ENCODE measurements at places on chromosomes 3 and 15.

DNA sequence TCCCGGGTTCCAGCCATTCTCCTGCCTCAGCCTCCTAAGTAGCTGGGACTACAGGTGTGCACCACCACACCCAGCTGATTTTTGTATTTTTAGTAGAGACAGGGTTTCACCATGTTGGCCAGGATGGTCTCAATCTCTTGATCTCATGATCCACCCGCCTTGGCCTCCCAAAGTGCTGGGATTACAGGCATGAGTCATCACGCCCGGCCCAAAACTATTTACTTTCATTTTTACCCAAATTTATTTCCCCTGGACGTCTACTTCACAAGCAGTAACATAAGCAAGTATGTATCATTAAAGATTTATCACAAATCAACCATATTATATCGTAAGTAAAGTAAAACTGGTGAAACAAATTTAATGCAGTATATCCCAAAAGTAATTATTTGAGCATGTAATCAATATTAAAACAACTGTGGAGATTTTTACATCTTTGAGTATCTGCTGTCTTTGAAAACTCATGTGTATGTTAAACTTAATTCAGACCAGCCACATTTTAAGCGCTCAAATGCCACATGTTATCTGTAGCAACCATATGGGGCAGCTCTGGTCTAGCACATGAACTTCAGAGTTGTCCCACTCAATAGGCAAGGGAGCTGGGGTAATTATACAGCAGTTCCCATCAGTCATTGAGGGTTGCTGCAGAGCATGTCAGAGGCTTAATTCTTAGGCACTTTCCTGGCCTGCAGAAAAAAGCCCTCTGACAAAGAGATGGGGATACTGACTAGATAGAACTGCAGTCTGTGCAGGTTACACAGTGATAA, 185.7 kb upstream of the CTDSPL start:
- no peak for DNase-seq

DNA sequence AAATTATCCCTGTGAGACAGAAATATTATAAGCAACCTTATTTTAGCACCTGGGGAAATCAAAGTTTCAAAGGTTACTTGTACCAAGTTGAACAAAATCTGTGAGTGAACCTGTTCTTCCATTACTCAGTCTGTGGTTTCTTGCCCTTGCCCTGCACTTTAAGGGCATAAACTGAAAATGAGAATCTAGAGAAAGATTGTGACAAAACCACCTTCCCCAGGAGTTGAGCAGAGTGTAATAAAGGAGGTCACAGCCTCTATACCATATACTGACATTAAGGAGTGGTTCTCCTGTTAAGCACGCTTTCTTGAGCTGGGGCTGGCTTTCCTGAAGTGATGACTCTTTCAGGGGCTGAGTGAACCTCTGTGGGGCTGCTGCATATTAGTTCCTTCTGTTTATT, 143.4 kb downstream of the PDCD6IP start:
- DNase-seq = no peak

- DNase-seq = no peak
These were observed 30.1 kb upstream of the MANF start for GRCh38 chr3:51354731-51355615.

- no peak for DNase-seq
These were observed 24.1 kb downstream of the ALS2CL start for GRCh38 chr3:46669191-46669999.

DNA sequence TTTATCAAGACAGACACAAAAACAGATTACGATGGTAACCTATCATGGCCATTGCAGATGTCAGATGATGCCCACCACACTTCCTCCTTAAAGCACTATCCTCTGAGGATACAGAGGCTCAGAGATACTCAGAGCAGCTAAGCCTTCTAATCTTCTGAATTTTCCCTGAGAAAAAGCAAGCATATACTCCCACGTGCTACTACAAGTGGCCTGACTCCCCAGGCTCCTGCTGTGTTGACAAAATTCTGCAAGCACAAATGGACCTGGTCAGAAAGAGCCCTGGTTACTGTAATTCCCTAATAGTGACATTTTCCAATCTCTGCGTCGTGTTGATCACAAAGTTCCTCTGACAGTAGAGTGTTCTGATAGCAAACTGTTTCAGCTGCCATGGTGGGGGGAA, 207.1 kb downstream of the KCNMB2 start:
- no peak for DNase-seq

- no peak for DNase-seq
These were observed 78.0 kb downstream of the FSIP1 start for GRCh38 chr15:39704689-39705088.

GRCh38 chr3:58202917-58203360, 7.8 kb downstream of the DNASE1L3 start:
- no peak for DNase-seq

GRCh38 chr15:49438962-49439631, 16.1 kb downstream of the FGF7 start:
- DNase-seq = no peak

- no peak for DNase-seq
These were observed 226.0 kb upstream of the CHRM5 start for GRCh38 chr15:33742306-33742705.

DNA sequence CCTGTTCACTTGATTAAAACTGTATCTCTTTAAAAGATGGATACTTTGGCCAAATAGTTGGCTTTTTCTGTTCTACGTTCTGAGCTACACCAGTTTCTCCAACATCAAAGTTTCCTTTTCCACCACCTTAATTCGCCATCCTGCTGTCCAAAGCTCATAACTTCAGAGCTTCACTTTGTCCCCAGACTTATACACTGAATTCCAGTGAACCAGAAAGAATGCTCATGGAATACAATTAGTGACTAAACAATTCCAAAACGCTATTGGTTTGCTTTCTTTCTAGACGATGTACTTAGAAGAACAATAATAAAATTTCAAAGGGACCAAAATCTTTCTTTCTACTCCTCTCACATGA, 23.2 kb downstream of the GPR15 start:
- DNase-seq = no peak

DNA sequence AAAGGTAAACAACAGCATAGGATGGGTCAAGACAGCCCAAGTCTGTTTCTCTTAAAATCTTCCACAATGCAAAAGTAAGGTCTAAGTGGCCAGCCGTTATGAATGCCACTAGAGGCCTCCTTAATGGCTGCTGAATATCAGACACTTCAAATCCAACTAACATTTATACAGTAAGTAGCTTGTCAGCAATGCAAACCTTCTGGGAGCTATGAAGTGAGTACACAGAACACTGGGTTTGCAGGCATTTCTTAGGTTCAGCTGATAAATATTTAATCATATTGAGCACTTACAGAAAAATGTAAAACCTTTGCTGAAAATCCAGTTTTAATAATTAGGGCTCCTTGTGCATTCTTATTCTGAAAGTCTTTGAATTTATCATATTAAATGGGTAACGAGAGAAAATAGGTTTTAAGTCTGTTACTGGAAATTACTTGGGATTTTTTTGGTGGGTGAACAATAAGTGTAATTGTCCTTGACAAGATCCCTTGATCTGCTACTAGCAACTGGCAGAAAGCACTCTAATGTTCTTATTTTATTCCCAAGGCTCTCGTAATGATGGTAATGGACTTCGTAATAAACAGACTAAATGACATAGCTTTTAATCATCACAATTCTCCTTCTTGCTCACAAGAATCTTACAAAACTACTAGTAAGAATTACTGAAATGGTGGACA, 141.7 kb upstream of the GPR149 start:
- DNase-seq = no peak

- DNase-seq = no peak
These were observed 160.3 kb downstream of the SMAD6 start for GRCh38 chr15:66862111-66862939.

DNA sequence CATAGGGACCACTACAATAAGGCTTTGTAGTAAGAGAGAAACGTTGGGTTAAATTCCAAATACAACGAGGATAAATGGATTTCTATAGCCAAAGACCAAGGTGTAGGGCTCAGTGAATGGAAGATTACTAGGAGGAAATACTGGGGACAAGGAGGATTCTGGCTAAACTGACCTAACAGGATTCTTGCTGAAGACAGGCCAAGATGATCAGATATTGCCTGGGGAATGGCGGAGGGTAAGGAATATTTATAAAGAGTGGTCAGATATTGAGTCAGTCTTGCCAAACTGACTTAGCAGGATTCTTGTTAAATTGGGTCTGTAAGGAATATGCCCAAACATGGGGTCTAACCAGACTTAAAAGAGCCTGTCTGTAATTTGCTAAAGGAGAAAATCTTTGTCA, 463.8 kb downstream of the EDEM1 start:
- no peak for DNase-seq

DNA sequence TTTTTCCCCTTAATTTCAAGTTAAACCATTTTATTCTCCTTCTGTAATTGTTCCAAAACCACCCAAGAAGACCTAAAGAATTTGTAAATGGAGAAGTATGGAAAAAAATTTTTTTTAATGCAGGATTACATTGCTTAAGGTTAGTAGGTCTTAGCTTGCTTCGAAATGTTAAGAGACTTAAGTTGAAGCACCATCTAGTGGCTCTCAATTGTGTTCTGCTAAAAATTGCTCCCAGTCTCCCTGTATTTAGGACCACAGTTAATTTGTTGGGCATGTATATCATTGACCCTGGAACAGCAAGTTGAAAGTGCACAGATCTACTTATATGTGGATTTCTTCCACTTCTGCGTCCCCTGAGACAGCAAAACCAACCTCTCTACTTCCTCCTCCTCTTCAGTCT, 32.4 kb downstream of the CD200R1L start:
- DNase-seq = no peak
